Kasumi-1 (cell line): ENCODE measurements at places on chromosomes 6 and 20.

DNA sequence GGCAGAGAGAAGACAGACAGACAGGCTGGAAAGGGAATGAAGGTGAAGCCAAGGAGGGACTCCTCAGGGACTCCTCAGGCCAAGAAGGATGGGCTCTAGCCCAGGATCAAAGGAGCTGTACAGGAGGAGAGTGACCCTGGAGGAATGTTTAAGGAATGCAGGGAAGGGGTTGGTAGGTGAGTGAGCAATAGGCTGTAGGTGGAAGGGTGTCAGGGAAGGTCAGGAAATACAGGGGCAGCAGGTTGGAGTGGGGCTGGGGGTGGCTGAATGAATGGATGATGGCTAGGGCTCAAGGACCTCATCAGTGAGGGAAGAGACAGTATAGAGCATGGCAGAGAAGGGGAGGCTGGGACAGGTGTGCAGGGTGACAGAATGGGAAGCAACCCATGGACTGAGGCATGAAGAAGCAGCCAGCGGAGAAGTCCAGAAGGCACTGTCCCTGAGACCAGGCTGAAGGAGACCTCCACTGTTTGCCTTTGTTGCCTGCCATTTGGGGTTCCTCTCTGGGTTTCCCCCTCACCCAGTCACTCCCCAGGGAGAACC lies 13.2 kb downstream of the SYNGAP1 start:
- no peak for DNase-seq

DNA sequence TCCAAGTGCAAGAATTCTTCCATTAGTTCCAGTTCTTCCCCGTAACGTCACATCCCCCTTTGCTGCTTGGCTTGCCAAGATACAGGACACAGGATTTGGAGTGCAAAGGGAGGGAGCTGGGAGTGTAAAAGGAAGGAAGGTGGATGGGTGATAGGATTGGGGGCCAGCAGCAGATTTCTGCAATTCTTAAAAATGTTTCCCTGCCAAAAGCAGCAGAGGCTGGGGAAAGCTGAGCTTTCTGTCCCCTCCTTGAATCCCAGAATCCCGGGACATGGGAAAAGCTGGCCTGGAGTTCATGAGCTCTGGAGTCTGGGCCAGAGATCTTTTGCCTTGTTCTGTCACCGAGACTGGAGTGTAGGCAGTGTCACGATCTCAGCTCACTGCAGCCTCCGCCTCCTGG lies 60.0 kb upstream of the EPB41L1 start:
- no peak for DNase-seq

- DNase-seq = no peak
These were observed 186.2 kb upstream of the PMEPA1 start for GRCh38 chr20:57896017-57896416.

- no peak for DNase-seq
These were observed 171.6 kb downstream of the PLCB1 start for GRCh38 chr20:8303651-8304050.

DNA sequence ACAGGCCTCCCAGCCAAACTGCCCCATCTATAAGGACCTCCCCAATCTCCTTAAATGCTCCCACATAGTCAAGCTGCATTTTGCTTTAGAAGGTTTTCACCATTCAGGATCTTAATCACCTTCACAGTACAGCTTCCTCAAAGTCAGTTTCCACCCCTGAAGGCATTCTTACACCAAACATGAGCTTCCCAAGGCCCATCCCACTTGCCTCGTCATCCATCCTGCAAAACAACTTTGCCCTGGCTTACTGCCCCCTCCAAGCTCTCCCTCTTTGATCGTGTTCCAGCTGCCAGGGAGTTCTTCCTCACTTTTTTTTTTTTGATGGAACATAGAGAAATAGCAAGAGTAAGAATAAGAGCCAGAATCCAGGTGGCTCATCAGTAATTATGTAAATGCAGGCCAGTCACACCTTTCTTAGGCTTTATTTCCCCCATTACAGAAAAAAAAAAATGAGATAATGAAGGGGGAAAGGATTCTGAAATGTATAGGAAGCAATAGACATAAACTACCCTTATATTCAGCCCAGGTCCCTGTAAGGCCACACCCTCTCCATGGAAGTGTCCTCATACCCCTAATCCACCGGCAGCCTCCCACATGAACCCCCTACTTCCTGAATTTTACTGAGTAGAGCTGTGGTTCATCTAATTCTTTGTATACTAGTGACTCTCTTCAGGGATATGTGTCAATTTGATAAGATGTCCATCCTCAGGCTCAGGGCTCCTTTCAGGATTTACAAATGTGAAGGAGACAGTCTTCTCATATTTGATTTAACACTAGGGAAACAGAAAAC lies 12.7 kb downstream of the TRIM27 start:
- peak; percentile 34 for DNase-seq

- no peak for DNase-seq
These were observed 8.4 kb downstream of the CTSZ start for GRCh38 chr20:58998656-58999055.

DNA sequence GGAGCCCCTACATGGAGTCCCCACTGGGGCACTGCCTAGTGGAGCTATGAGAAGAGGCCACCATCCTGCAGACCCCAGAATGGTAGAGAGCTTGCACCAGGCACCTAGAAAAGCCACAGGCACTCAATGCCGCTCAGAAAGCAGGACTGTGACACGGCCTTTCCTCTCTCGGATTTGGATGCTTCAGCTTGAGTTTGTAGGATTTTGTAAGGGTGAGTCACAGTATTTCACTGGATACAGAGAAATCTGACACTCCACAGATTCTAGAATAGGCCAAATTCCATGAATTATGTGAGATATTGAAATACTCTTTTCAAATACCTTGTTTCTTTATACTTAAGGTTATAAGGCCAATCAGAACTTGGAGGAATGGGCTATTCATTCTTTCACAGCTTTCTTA lies 424.5 kb downstream of the HTR1B start:
- no peak for DNase-seq

DNA sequence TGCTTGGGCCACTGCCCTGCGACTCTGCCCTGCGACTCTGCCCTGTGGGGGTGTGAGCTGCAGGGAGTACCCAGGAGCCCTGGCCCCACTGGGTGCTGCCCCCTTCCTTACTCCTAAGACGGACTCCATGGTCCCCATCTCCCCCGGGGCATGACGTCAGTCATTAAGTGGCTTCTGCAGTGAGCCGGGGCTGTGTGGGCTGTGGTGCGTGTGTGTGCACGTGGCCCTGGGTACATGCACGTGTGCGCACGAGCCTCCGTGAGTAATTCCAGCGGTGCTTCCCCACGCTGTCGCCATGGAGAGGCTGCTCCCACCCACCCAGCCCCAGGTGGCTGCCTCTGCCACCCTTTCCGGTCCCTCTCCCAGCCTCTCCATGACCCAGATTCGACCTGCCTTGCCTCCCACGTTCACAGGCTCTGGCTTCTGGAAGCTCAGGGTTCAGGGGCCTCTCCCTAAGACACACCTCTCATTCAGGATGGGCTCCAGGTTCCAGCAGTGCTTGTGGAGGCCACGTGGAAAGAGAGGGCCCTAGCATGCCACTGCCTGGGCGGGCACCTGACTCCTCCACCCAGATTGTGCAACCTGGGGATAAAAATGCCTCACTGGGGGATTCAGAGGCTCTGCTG lies 88.3 kb downstream of the DLGAP4 start:
- DNase-seq = no peak

DNA sequence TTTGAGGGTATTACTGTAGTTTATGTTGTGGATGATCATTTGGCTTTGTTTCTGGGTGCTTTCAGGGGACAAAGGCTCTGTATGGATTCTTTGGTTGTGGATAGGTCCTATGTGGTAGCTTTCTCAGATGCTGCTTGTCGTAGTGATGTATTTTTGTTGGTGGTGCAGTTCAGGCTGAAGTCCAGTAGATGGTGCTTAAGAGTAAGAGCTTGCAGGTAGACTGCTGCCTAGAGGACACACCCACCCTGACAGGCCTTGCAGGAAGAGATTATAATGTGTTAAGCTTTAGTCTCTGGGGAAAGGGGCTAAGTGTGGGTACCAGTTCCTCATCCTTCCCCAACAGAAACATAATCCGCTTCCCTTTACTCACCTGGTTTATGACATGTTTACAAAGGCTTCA lies 62.6 kb upstream of the ADGRB3 start:
- DNase-seq = peak; percentile 79

DNA sequence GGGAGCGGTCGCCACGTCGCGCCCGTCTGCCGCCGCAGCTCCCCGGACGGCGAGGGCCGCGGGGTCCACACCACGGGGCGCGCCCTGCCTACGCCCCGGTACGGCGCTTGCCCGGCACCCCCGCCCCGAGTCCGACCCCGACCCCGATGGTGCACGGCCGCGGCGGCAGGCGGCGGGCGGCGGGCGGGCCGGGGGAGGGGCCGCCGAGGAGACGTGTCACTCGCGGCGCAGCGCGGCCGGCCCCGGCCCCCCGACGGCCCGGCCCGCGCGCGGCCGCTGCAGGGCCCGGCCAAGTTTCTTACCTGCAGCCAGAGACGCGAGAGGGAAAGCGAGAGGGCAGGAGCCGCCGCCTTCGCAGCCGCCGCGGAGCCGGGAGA lies 328 bp downstream of the RRBP1 start:
- DNase-seq = no peak

GRCh38 chr20:51541189-51542032 lies 1.1 kb downstream of the NFATC2 start:
- peak; percentile 96 for DNase-seq
